ENCODE measurements at places on chromosomes 2 and 18.

- DNase-seq: no peak
Measured at GRCh38 chr2:8540552-8541055, 141.3 kb upstream of the ID2 start.

DNA sequence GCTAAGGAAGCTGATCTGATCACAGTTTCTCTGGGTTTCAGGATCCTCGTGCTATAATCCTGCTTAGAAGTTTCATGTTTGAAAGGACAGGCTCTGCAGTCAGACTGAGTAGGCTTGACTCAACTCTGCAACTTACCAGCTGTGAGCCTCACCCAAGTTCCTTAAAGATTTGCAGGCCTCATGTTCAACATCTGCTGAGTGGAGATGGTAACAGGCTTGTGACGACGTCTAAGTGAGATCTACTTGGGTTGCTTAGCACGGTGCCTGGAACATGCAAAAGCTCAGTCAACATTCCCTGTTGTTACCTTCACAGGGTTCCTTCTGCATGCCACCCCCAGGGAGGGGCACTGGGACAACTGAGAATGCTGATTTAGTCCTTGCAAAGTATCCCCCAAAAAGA lies 164.2 kb downstream of the C1D start:
- DNase-seq: no peak

DNA sequence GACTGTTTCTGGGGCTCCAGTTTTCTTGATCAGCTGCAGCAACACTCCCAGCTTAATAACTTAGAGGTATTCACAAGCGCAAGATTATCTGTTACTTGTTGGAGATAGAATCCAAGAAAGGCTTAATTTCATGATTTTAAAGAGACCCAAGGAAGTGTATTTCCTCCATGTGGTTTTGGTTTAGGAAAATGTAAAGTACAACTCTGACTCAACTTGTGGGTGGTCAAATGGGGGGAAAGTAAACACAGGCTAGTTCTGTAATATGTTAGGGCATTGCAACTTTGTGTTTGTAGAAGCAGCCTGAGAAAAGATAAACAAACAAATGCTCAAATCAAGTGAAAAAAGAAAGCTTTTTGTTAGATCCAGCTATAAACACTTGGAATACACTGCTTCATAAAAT lies 90.1 kb upstream of the COL3A1 start:
- no peak for DNase-seq

DNA sequence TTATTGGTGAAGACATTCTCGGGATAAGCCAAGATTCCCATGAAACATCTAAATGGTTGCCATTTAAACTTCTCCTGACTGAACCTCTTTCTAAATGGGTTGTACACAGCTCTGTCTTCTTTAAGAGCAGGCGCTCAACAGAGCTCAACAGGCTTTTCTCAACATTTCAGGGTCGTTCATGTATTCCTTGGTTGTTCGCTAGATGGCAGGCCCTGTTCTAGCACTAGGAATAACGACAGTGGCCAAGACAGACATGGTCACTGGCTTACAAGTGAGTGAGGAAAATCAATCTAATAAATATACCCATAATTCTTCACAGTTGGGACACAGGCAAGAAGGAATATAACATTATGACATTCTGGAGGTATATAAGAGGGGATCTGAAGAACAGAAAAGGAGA lies 154.5 kb downstream of the SMAD2 start:
- DNase-seq: no peak

DNA sequence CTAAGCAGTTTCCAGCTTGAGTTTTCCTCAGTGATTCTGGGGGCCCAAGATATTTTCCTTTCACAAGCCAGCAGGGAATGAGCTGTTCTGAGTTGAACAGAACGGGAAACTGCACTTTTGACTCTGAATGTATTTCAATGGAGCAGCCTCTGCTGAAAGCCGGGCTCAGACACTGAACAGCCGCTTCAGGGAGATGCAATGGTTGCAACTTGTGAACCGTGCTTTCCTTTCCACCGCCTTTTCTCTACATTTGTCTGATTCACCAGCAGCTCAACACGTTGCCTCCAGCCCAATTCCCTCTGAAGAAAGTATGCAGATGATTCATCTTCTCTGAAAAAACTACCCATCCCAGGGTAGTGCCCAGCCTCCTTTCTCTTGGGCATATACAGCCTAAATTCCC lies 119.3 kb upstream of the PKDCC start:
- DNase-seq: no peak

- DNase-seq: no peak
Measured at GRCh38 chr18:6949800-6950586, 167.6 kb downstream of the LAMA1 start.

DNA sequence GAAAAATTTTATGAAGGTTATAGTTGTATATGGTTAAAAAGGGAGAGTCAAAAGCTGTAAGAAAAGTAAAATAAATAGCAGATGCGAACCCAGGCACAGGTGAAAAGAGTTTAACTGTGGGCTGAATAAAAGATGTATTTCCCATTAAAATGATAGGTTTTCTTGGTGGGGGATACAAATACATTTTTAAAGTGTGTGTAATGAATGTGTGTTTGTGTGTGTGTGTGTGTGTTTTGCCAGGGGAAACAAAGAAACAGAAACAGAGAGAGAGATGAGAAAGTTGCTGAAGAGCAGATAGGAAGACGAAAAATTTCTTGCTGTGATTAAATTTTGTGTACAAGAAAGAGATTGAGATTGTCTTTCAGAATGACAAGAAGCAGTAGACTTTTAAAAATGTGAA lies 12.1 kb downstream of the TFPI start:
- DNase-seq: no peak

DNA sequence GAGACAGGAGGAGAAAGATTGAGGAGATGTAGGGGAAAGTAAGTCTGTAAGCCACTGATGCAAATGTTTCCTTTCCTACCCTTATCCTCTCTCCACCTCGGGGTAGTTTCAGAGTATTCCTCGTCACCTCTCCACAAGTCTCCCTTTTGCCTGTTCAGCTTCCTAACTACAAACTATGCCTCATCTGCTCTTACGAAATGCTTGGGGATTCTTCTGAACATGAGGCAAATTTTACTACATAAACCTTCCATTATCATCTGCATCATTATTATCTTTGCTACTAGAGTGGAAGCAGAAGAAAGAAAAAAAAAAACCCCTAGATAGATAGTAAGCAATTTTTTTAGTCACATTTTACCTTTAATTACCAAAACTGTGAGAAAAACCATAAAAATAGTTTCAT lies 43.1 kb upstream of the CWC22 start:
- DNase-seq: no peak

DNA sequence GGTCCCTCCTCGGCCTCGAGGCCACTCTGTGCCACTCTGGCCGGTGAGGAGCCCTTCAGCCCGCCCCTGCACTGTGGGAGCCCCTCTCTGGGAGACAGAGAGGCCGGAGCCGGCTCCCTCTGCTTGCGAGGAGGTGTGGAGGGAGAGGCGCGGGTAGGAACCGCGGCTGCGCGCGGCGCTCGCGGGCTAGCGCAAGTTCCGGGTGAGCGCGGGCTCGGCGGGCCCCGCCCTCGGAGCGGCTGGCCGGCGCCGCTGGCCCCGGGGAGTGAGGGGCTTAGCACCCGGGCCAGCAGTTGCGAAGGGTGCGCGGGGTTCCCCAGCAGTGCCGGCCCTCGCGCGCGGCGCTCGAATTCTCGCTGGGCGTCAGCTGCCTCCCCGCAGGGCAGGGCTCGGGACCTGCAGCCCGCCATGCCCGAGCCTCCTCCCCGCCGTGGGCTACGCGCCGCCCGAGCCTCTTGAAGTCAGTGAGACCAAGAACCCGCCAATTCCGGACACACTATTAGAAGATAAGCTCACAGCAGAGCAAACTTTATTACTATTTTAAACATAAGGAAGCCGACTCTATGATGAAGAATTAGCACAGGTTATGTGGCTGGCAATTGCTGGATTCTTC lies 825.8 kb upstream of the FANCL start:
- no peak for DNase-seq

- DNase-seq: no peak
Measured at GRCh38 chr18:51941999-51942398, 398.0 kb upstream of the DCC start.
